ENCODE measurements at places on chromosomes 4 and X.

- DNase-seq = no peak
Measured at GRCh38 chr4:152156442-152156841, 379.4 kb downstream of the FBXW7 start.

GRCh38 chrX:100381619-100382018 lies 28.5 kb downstream of the PCDH19 start:
- no peak for DNase-seq

GRCh38 chr4:14272206-14272605 lies 644.7 kb upstream of the BOD1L1 start:
- DNase-seq = no peak

- DNase-seq = no peak
Measured at GRCh38 chr4:6245246-6246169, 24.1 kb upstream of the WFS1 start.

DNA sequence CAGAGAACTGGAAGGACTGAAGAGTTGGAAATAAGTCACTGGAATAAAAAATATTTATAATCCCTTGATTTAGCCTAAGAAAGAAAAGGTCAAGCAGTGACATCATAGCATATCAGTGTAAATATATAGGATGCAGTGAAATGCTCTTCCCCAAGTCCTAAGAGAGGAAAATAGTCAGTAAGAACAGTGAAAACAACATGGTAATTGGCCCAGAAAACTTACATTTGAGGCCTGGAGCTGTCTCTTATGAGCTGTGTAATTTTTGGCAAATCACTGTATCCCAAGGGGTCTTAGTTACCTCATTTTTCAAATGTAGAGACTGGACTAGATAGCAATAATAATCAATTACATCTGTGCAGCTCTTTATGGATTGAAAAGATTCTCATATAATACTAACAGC lies 255.7 kb upstream of the AR start:
- no peak for DNase-seq

DNA sequence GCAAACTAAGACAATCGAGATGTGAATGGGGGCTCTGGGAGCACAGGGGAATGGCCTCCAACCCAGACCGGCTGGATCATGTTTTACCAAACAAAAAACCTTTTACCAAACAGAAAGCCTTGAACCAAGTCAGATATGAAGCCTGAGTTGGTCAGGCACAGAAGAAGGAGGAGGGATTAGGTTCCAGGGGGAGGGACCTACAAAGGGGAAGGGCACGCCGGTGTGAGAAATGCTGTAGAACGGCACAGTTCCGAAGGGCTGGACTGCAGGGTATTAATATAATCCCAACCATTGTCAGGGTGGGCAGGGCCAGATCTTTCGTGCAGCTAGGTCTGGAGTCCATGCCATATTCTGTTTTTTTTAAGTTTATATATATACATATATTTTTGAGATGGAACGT lies 52.9 kb upstream of the NYX start:
- no peak for DNase-seq

- DNase-seq = no peak
Measured at GRCh38 chrX:139058831-139059495, 347.4 kb upstream of the FGF13 start.

DNA sequence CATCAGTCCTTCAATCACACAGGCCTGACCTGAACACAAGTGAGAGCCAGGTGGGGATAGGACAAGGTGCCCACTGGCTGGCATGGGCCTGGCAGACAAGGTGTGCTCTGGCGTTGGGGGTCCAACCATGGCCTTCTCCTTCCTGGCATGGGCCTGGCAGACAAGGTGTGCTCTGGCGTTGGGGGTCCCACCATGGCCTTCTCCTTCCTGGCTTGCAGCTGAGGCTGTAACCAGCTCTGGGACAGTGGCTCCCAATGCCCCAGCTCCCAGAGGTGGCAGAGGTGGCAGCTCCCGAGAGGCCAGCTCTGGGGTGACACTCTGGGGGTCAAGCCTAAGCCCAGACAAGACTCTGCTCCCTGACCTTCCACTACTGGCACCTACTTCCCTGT lies 62.6 kb downstream of the JAKMIP1 start:
- no peak for DNase-seq

DNA sequence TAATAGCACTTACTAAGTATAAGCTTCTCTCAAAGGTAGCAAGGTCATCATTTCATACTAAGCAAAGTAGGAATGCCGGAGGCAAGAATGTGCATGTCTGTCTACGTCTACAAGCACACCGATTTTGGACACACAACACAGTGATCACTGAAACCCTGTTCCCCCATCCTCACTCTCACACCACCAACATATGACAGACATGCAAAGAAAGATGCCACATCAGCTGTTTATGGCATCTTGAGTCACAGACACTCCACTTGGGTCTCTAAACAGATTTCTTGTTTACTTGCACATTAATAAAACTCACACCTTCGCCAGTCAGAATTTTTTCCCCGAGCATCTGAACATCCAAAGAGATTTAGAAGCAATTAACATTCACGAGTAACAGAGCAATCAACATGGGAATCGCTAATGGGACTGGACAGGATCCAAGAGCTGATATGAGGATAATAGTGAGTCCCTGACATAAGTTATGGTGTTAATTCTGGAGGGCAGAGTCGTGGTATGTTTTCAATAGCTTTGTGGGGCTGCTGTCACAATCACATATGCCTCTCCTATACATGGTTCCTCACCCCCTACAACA lies 324.1 kb downstream of the DHX15 start:
- no peak for DNase-seq

DNA sequence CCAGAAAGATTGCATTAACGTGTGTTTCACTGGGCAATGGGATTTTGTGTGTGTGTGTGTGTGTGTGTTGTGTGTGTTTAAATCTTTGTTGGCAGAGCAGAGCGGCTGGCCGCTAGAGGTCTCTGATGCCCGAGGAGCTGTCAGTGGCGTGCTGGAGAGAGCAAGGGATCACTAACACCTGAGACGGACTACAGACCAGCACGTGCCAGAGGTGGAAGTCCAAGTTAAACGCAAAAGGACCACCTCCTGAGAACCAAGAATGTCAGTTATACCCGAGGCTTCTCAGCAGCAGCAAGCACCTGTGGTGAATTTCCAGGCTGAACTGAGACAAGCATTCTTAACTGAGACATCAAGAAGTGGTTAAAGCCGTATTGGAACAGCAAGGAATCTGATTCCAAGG lies 9.0 kb upstream of the SLC25A14 start:
- DNase-seq = peak; percentile 47

DNA sequence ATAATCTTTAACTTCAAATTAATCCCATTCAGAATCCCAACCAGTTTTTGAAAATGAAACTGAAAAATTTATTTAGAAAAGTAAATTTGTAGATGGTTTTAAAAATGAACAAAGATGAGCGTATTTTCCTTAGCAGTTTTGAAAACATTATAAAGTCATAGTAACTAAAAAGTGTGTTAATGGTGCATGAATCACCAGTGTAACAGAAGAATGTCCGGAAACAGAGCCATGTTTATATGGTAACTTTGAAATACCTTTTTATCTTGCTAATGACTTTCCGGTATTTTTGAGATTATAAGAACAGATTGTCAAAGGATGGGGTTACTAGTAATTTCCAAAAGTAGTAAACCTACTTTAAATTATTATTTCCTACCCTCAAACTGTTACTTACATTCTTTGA lies 145.9 kb downstream of the IRS4 start:
- DNase-seq = no peak

DNA sequence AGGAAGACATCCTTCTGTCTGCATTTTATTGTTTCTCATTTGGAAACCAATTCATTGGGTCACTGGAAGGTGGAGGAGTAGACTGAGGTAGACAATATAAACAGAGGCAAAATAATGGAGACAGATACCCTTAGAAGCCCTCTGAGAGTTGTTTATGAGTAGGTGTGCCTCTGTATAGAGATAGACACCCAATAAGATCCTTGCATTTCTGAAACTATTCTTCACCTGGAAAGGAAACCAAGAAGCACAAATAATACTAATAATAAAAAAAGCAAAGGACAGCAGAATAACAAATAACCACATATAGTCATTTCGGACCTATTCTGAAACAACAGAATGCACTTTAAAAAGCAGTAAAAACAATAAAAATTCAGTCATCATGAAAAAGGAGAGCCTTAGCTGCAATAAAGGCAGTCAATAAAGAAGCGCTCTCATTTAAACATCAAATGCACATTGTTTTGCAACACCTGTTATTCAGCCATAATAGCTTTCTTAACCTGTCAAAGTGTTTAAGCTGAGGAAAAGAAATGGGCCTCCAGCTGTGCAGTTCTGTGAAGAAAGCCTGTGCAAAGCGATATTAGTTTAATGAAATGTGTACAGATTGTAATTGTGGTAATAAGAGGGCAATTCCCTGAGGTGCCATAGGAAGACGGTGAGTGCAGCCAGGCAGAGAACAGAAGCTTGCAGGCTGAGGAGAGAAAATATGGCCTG lies 904.2 kb downstream of the STPG2 start:
- no peak for DNase-seq

GRCh38 chrX:82627568-82627967 lies 880.5 kb upstream of the POU3F4 start:
- DNase-seq = no peak

DNA sequence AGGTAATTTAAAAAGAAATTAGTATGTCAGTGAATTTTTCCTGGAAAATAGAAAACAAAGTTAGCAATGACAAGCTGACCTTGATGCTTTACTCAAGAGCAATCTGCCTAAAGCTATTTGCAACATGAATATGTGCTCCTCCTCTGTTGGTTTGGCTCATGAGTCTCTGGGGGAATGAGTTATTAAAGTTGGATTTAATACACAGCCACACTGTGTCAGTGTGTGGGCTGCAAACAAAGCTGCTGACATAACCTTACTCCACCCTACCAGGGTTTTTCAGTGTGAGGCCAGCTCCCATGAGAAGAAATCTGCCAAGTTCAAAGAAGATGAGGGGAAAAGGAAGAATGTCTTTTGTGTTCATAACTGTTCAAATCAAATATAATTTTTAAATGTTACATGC lies 280.5 kb downstream of the TLL1 start:
- DNase-seq = no peak

- DNase-seq = no peak
Measured at GRCh38 chr4:159425737-159426305, 322.9 kb downstream of the RAPGEF2 start.

GRCh38 chrX:150536455-150537116 lies 31.8 kb upstream of the MTM1 start:
- no peak for DNase-seq

- DNase-seq = no peak
Measured at GRCh38 chr4:154254999-154255398, 236.6 kb downstream of the DCHS2 start.

DNA sequence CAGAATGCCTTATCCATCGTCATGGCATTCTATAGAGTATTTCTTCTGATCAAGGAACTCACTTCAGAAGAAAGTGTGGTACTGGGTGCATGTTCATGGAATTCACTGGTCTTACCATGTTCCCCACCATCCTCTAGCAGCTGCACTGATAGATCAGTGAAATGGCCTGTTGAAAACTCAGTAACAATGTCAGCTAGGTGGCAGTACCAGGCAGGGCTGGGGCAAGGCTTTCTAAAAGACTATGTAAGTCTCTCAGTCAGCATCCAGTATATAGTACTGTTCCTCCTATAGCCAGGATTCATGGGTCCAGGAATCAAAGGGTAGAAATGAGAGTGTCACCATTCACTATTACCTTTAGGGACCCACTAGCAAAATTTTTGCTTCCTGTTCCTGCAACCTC lies 15.8 kb upstream of the LDB2 start:
- DNase-seq = no peak

DNA sequence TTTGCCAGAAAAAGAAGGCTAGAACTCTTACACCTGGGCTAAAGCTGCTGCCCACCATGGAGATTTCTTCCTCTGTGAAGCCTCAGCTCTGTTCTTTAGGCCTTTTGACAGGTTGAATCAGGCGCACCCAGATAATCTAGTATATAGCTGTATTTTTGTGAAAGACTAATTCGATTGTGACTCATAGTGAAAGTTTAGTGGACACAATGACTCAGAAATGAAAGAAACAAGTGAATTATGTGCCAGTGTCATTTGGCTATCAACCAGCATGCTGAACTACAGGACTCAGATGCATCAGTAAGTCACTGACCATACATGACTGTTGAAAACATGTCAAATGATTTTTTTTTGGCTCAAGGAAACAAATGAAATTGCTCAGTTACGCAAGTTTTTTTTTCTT lies 425.4 kb downstream of the SLITRK2 start:
- DNase-seq = no peak

DNA sequence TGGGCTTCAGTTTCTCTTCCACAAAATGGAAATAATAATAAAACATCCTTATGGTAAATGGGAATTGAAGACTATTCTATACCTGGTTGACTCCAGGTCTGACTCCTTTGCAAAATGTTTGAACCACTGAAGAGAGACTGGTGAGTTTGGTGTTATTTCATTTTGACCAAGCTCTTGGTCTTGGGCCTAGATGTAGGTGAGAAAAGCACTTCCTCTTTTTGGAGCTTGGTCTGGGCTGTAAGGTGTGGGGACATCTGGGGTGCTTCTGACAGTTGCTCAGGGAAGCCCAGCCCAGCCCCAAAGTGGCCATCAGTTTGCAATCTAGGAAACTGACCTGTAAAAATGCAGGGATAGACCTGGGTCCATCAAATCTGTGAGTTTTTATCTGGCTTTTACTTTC lies 26.8 kb upstream of the SOD3 start:
- DNase-seq = no peak

DNA sequence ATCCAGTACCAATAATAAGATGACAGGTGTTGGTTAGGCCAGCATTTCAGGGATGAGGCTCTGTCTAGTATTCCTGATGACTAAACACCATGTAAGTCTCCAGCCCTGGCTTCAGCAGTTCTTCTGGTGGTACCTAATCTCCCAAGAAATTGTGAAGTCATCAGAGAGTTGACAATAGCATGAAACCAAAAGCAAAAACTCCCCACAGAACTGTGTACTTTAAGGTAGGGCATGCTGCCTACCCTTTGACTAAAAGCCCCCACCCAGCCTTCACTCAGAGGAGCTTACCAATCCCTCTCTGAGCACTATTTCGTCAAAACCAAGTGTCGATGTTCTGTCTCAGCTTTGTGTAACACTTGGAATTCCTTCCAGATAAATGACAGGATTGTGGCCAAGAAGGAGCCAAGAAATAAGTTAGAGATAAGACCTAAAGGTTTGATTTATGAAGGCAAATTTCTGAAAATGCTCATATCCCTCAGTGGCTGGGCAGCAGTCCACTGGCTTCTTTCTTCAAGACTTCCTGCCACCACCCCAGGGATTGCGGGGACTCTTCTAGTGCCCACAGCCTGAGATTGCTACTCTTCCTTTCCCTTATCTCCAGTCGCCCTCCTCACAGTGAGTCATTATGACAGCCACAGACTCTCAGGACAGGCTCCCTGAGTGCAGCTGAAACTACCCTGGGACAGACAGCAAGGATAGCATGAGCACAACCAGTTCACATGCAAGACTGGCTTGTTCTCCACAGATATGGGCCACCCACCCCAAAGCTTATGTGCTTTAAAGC lies 67.3 kb upstream of the LHFPL1 start:
- DNase-seq = no peak

GRCh38 chr4:40719008-40719623 lies 30.6 kb upstream of the NSUN7 start:
- DNase-seq = no peak

GRCh38 chr4:113186913-113187312 lies 137.5 kb downstream of the ANK2 start:
- DNase-seq = no peak

- DNase-seq = peak; percentile 20
Measured at GRCh38 chr4:74659576-74660411, 134.5 kb downstream of the BTC start.
